ENCODE measurements at places on chromosomes 5 and 9.

DNA sequence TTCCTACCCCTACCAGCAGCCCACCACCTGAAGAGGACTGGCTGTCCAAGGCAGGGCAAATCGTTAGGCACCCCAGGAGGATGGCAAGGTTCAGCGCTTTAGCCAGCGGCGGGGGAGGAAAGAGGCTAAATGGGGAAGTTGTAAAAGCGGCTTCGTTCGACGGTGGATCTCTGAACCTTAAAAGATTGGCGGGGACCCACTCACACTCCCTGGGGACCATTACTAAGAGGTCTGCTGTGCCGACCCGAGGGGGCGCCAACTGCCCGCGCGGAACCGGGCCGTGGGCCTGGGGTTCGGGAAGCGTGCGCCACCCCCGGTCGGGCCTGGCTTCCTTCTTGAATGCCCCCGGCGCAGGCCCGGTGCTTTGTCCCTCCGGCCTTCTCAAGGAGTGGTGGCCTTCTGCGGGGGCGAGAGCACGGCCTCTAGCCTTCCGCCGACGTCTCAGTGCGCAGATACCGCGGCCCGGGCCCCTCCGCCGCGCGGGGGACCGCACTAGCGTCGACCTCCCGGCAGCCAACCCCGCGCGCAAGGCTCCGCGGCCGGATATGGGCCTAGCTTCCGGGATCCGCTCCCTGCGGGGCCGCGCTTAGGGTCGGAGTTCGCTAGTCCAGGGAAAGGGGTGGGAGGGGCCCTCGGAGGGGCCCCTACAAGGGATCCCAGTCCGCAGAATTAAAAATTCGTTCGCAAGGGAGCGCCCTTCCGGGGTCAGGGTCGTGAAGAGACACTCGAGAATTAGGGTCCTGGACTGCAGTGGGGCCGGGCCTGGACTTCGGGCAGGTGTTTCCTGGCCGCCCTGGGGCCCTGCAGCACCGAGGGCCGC is 10.5 kb downstream of the NR2F1-AS1 start:
- no peak for DNase-seq

- no peak for DNase-seq
Measured at GRCh38 chr5:174242573-174242972, 197.1 kb downstream of the NSG2 start.

DNA sequence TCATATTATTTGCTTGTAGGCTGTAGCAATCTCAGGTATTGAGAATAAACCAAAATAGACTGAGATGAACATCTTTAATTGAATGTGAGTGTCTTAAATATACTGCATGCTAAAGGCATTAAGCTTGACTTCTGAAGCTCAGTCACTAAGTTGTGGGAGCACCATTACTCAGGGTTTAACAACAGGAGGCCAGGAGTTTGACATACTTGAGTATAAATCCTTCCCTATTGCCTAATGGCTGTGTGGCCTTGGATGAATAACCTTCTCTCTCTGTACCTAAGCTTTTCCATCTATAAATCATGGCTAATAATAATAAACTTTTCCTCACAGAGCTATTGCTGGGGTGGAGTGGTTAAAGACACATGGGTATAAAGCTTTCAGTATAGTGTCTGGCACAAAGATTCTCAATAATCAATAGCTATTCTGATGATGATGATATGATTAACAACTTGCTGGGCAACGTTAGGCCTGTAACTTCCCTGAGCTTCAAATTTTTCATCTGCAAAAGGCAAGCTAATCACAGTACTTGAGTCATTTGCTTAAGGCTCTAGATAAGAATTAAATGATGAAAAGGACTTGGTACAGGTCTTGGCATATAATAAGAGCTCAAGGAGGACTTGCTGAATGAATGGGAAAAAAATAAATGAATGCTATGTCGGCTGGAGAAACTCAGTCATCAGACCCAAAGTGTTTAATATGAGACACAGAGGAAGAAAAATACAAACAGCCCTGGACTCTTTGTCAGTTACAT is 174.0 kb upstream of the IL12B start:
- peak; percentile 39 for DNase-seq

GRCh38 chr5:32504989-32505596 is 60.6 kb upstream of the ZFR start:
- peak; percentile 28 for DNase-seq

- peak; percentile 79 for DNase-seq
Measured at GRCh38 chr5:40429258-40430100, 250.2 kb upstream of the PTGER4 start.

DNA sequence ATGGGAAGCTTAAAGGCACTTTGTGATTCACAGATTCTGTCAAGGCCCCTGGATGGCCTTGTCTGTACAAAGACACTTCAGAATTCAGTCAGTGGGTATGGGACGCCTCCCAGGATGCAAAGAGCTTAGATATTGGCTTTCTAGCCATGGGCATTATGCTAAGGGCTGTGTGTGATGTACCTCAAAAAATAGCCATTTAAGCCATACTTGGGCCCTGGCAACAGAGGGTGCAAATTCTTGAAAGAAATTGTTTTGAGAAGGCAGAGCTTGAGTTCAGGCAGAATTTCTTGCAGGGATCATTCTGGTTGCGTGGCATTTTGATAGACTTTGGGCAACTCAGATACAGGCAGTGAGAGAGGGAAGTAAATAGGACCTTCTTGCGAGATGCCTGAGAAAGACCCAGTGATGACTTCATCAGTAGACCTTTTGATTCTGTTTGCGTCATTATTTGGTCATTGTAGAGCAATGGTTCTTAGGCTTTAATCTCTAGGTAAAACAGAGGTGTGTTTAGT is 3.9 kb downstream of the CYFIP2 start:
- peak; percentile 19 for DNase-seq

DNA sequence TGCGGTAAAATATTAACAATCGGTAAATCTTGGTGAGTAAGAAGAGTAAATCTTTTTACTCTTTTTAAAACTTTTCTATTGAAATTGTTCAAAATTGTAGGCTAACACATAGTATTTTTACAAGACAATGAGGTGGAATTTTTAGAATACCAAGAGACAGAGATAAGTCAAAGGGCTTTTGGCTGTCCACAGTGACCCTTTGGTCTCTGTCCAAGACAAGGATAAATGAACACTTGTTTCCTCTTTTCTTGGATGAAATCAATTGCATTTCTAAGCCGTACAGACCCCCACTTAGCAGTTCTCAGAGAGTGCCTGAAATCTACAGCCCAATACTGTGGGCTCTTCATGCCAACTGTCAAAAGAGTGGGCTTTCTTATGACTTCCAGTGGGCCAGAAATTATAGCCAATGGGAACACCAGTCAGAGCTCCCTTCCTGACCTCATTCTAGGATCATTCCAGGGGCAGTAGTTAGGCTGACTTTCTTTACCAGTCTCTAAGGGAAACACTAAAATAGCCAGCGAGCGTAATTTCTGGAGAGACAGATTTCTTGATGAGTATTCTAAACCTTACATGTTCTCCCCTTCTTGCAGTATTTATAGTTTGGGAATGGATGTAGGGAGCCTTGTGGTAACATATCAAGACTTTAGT is 74.1 kb downstream of the GALNT10 start:
- no peak for DNase-seq

- peak; percentile 61 for DNase-seq
Measured at GRCh38 chr9:132141948-132142594, 19.8 kb upstream of the NTNG2 start.

- DNase-seq: no peak
Measured at GRCh38 chr5:19880859-19881436, 107.1 kb downstream of the CDH18 start.

- no peak for DNase-seq
Measured at GRCh38 chr9:11432361-11432760, 819.6 kb upstream of the PTPRD start.

- no peak for DNase-seq
Measured at GRCh38 chr9:134971696-134972095, 54.0 kb upstream of the FCN1 start.

- no peak for DNase-seq
Measured at GRCh38 chr9:109225629-109226028, 58.6 kb upstream of the FRRS1L start.

DNA sequence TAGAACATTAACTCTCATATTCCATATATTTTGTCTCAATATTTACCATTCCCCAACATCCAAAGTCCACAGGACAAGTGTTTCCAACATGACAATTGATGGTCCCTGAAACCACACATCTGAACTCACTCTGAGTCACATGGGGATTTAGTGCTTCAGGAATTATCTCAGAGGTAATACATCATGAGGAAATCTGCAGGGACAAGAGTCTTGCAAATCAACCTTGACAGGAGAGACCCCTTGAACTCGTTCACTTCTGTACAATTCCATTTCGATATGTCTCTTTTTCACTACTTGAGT is 119.7 kb upstream of the ABCA1 start:
- peak; percentile 60 for DNase-seq

DNA sequence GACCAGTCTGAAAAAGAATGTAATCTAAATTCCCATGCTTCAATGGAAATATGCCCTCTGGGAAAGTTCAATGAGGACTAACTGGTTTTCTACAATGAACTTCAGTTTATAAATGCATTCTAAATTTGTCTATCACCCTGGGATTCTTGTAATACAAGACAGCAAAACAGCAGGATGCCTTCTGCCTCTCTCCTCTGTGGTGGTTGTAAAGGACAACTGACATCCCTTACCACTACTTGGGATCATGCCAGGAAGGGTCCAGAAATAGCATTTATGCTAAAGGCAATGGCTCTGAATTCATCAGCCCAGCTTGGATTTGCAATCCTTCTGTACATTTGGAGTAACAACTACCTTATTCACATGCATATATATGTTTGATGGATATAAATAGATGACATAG is 97.3 kb upstream of the ADAMTS16 start:
- DNase-seq: no peak

DNA sequence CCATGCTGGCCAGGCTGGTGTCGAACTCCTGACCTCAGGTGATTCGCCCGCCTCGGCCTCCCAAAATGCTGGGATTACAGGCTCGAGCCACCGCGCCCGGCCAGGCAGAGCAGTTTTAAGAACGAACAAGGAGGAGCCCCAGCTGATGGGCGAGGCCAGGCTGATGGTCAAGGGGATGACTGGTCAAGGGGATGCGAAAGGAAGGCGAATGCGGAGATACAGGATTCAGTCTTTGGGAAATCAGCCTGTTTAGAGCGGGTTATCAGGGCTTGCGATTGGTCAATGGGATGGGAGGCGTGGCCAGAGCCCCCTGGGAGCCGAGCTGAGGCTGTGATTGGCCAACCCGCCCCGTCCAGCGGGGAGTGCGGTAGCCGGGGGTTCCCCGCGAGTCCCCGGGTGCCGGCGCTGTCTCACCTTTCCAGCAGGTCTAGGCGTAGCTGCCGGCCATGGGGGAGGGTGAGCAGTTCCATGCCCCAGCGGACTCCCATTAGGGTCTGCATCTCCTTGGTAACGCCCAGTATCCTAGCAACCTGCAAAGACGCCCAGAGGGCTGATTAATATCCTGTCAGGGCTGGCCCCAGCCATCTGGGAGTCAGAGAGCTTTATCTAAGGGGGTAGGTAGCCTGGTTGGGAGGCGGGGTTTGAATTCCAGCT is 7.5 kb upstream of the TOR2A start:
- peak; percentile 72 for DNase-seq

GRCh38 chr5:151811593-151812321 is 40.0 kb downstream of the G3BP1 start:
- DNase-seq: no peak

DNA sequence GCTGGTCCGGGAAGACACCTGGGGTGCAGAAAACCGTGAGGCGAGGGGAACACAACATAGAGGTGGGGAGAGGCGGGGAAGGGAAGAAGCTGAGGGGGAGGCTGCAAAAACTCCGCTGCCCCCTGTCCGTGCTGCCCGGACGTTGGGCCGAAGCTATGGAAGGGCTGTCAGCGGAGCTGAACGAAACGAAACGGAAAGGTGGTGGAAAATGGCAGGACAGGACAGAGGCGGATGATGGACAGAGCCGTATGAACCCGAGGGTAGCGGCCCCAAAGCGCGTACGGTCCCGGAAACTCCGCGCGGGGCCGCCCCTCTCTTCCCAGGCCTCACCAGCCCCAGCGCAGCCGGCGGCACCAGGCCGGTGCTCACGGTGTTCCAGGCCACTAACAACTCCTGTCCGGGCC is 272 bp downstream of the ANAPC2 start:
- DNase-seq: no peak

DNA sequence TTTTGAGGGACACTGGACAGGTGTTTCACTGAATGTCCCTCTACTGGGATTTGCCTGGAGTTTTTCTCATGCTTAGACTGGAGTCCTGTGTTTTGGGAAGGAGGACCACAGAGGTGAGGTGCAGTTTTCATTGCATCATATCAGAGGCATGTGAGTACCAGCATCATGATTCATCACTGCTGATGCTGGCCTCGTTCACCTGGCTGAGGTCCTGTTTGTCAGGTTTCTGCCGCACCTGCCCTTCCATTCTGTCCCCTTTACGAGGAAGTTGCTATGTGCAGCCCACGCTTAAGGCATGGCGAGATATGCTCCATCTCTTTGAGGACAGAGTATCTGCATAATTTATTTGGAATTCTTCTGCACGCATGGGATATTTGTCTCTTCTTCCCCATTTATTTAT is 162.1 kb downstream of the TENT4A start:
- peak; percentile 62 for DNase-seq

- no peak for DNase-seq
Measured at GRCh38 chr5:88281322-88281721, 12.7 kb upstream of the TMEM161B start.

- DNase-seq: no peak
Measured at GRCh38 chr5:138951091-138951985, 76.2 kb upstream of the LRRTM2 start.

GRCh38 chr5:170296036-170296934 is 1.3 kb downstream of the LCP2 start:
- no peak for DNase-seq

DNA sequence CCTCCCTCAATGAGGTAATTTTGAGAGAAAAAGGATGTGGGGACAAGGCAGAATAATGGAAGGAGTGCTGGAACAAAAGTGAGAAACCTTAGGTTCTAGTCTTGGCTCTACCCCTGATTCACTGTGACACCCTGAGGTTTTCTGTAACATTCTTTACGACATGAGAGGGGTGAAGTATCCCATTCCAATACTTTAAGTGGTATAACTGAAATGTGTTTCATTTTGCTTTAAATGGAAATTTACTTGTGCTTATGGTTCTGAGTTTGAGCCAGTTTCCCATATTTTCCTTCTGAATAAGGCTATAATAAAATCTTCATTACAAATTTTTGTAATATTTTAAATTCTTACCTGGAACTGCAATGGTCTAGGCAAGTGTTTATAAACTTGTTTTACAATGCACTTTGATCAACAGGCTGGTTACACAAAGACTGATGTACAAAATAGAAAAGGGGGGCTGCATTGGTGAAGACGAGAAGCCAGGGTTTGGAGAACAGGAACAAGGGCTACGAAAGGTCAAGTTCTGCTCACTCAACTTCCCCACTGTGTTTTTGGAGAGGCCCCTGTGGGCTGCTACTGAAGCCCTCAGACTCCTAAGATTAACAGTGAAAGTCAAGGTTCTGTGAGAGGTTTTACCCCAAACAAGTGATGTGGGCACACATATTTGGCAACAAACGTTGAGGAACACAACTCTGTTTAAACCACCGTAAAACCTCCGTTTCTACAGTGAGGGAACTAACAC is 171.9 kb upstream of the ELL2 start:
- DNase-seq: no peak

GRCh38 chr9:117952581-117952980 is 248.4 kb downstream of the TLR4 start:
- DNase-seq: no peak

GRCh38 chr5:105836268-105836667 is 1834.5 kb downstream of the EFNA5 start:
- no peak for DNase-seq
